Body of pancreas (tissue), 4 donors: ENCODE measurements at places on chromosomes 1 and 21. TPM values are rescaled to one million over a fixed set of nuclear protein-coding genes. Genes with fewer than 3 reads are reported as not detected.

TRPM2 gene
- 2.3 TPM for total RNA-seq

LCE1A gene
- not detected for total RNA-seq

COA6 gene
- 5.7 TPM for total RNA-seq

FMOD gene
- 18.7 TPM for total RNA-seq

C1orf74 gene
- total RNA-seq: 1.0 TPM

DCST2 gene
- 1.8 TPM for total RNA-seq

LYPD8 gene
- not detected for total RNA-seq

MRAP gene
- total RNA-seq: 0.66 TPM

GNG4 gene
- 0.66 TPM for total RNA-seq

HNRNPCL4 gene
- total RNA-seq: not detected
